Right forelimb (tissue), 1 donor: ENCODE measurements at places on chromosomes 16 and 17.

DNA sequence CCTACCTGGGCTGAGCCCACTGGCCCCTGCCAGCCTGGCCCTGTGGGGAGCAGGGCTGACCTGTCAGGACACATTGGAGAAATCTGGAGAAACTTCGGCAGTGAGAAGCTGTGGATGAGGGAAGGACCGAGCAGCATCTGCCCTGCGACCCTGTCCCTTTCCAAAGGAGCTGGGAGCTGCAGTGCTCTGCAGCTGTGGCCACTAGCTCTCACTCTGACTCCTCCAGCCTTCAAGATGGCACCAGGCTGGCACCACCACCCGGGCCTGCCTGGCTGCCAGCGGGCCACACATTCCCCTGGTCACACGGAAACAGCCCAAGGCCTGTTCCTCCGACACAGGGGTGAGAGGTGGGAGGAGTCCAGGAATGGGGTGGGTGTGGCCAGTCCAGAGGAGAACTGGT lies 30.1 kb downstream of the CD300LG start:
- no peak for DNase-seq

- no peak for DNase-seq
Measured at GRCh38 chr17:36072431-36073121, 8.5 kb downstream of the CCL18 start.

DNA sequence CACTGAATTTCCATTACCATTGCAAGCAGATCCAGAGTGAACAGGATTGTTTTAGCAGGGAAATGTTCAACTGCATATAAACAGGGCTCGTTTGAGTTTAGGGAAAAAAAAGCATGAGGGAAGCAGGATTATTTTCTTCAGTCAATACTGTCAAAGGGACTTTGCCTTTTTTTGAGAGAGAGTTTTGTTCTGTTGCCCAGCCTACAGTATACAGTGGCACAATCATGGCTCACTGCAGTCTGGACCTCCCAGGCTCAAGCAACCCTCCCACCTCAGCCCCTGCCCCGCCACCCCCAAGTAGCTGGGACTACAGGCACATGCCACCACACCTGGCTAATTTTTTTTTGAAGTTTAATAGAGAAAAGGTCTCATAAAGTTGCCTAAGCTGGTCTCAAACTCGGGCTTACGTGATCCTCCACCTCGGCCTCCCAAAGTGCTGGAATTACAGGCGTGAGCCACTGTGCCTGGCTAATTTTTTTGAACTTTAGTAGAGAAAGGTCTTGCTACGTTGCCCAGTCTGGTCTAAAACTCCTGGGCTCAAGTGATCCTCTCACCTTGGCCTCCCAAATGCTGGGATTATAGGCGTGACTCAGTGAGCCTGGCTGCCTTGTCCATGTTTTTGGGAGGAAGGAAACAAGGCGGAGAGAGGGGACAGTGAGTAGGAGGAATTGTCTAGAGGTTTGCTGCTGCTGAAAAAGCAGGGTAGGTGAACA lies 14.8 kb downstream of the PKD1L3 start:
- no peak for DNase-seq

DNA sequence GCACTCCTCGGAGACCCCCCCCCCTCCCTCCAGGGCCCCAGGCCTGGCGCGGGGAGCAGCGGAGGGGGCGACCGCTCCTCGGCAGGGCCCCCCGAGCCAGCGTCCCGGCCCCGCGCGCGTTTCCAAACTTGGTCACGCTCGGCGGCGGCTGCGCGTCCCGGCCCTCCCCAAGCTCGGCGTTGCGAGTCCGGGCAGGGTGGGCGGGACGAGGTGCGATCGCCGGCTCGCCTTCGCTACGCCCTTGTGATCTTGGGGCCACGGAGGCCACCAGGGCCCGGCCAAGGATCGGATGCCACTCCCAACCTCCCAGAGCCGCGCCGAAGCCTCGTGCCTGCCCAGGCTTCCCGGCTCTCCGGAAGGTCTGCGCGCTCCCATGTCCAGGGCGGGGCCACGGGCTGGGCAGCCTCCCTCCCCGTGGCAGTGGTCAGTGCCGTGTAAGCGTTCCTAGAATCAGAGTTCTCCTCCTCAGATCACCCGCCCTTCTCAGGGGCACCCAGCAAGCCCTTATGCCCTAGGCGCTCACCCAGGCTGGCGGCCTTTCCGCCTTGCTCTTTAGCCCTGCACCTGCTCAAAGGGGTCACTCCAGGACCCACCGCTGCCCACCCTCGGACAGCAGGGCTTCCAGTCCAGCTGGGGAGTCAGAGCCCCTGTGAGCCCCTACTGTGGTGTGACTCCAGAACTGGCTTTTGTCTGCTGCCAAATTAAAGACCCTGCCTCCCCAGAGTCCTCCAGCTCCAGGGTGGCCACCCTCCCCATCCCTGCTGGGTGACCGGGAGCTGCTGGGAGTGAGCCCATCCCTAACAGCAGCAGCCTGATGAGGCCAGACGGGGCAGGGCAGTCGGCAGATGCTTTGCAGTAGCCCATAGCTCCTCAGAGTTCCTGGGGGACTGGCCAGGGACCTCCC lies 12.2 kb upstream of the MRPS23 start:
- peak; percentile 74 for DNase-seq

GRCh38 chr17:7560172-7561027 lies 1.3 kb upstream of the SENP3 start:
- peak; percentile 77 for DNase-seq

GRCh38 chr17:71417142-71417541 lies 703.7 kb upstream of the SOX9 start:
- DNase-seq, result no peak

DNA sequence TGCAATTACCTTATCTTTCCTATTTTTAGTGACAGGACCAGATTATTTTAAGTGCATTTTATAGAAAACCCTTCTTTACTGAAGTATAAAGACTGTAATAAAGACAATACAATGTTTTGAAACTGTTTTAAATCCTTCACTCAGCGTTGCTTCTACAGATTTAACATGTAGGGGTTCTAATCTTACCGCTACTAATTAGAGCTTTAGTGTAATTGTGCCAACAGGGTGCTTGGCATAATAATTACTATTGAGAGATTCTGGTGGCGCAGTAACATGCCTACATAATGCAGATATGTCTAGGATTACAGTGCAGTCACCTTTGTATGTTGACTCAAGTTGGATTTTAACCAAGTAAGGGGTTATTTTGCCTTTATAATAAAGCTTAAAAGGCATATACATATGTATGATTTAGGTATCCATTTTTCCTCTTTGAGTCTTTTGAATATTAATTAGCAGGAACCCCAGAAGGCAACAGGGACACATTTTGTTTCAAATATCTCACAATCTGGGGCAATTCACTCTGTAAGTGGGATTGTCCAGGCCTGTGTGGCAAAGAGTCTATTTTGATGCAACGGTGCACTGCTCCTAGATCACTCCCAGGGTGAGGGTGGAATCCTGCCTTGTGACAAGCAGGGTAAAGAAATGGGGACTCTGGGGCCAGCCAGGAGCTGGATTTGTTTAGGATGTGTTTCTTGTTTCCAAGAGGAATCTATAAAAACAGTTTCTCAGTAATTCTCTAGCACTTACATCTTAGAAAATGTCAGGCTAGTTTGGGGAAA lies 604.7 kb upstream of the SALL1 start:
- no peak for DNase-seq

GRCh38 chr16:3744018-3744417 lies 26.7 kb upstream of the TRAP1 start:
- no peak for DNase-seq

DNA sequence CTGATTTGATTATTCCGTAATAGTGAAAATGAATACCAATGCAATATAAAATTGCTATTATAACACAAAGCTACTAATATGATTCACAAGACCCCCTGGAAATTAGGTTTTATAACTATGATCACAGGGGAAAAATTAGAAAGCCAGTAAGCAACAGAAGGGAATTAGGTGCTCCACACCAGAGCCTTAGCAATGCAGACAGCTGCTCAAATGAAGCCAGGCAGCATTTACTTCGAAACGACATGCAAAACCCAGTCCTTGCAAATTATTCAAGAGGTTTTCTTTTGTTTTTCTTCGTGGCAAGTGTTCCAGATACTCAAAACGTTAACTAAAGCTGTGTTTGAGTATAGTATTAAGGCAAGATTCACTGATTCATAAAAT lies 47.9 kb downstream of the TOX3 start:
- no peak for DNase-seq

- DNase-seq, result no peak
Measured at GRCh38 chr17:74012465-74012864, 191.0 kb upstream of the RPL38 start.

GRCh38 chr17:28940142-28940541 lies 11.2 kb downstream of the PHF12 start:
- no peak for DNase-seq

DNA sequence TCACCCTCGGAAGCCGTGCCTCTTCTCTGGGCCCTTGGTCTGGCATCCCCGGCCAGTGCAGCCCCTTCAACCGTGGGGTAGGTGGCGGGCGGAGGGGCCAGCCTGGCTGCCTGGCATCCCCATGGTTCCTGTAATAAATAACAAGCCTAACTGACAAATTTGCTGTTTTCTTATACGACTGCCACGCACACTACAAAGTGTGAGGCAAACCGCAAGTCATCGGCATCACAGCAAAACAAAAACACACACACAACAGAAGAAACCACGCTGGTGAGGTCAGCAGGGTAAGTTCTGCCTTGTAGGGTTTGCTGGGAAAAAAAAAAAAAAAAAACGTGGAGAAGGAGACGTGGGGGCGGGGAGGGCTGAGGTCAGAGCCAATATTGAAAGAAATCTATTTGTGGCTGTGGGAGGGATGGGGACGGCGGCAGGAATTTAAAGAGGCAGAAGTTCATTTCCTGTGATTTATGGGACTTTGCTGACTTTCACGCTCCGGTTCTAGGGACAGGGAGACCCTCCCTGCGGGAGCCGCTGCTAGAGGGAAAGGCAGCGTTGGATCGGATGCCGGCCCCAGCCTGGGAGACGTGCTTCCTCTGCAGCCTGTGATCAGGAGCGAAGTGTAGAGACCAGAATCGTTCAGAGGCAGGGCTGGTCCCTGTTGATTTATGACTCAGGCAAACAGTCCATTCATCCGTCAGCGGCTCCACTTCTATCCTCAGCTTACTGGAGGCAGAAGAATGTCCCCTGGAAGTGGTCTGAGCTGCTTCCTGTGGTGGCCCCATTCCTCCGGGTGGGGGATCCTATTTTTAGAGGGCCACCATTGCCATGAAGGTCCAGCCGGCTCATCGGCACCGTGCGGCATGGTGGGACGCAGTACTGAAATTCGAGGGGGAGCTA lies 162.8 kb downstream of the FOXL1 start:
- DNase-seq, result peak; percentile 67

DNA sequence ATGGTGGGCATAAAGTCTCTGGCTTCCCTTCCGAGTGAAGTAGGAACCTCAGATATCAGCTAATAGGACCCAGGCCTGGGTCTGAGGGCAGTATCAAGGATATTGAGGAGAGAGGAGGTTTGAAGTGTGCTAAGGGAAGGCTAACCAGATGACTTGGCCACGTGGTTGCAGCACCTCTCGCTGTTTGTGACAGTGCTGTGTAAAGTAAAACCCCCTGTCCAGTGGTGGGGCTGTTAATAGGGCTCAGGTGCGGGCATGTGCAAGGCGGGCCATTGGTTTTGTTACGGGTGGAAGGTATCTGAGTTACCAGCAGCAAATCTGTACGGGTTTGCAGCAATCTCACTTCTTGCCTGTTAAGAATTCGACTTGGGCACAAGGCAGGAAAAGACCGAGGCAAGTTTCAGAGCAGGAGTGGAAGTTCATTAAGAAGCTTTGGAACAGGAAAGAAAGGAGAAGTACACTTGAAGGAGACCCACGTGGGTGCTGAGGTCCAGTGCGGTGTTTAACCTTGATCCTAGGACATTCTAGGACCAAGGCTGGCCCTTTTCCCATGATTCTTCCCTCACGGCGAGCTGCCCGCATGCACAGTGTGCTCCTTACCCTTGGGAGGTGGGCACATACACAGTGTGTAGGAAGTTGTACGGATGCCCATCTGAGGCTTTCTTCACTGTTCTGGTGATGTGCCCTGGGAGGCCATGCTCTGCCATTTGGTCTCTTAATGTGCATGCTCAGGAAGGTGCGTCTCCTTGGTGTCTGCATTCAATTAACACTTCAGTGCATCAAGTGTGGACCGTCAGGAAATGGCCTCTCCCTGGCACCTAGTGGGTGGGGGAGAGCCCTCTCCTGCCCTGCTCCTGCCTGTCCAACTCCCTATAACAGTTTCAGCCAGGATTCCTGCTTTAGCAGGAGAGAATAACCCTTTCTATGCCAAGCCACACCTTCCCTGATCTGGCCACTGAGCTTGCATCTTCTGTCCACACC lies 20.3 kb downstream of the SGF29 start:
- DNase-seq, result no peak

DNA sequence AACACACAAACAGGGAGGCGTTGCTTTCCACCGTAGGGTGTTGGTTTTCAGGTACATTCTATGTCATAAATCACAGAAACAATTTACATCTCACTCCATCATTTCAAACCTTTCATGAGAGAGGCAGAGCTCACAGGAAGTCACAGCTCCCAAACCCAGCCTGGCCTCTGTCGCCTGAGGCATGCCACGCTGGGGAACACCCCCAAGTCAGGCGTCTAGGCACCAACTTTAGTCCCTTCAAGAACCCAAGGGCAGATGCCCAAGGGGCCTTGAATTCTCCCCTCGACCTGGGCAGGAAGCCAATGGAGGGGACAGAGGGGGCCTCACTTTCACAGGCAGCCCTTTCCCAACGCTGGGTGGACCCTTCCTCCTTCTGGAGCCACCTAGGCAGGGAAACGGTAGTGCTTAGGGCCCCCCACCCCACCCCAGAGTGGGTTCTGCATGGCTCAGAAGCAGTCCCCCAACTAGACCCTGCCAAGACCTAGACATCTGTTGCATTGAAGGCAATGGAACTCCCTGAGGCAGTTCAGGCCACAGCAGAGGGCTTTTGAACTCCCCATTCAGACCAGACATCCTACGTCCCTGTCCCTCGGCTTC lies 10.6 kb downstream of the TBX4 start:
- no peak for DNase-seq

DNA sequence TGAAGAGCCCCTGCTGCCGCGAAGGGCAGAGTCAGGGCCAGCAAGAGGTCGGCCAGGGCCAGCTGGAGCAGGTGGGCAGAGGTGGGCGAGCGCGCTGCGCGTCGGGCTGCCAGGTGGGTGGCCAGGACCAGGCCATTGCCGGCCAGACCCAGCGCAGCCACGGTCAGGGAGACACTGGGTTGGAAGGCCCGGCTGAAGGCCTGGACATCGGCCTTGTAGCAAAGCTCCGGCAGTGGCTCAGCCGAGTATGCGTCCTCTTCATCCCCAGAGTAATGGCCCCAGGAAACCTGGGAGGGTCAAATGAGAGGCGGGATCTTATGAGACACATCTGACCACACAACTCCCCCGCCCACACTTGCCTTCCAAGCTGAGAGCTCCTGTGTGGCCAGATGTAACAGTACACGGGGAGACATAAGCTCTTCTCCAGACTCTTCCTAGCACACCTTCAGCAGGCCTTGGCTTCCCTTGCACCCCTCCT lies 1.3 kb downstream of the CCR10 start:
- no peak for DNase-seq

DNA sequence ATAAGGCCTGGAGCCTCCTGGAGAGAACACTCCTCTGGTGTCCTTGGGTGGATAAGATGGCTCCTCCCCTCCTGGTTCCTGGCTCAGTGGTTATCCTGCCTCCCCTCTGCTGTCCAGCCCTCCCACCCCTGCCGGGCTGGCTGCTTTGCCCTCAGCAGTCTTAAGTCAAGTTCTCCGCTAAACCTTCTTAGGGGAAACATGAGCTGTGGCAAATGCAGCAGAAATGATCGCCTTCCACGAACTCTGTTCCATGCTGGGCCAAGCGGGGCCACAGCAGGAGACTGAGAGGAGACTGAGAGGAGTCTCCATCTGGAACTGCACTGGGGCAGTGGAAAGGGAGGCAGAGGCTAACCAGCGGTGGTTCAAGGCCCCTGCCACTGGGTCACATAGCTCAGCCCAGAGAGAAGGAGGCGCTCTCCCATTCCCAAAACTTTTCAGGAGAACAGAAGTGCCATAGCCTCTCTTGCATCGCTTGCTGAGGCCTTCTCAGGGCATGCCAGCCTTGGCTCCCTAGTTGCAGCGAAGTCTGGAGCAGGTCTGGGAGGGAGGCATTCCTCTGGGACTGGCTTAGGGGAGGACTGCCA lies 26.9 kb downstream of the TNS4 start:
- DNase-seq, result no peak
